Hindlimb muscle (tissue), 1 donor: ENCODE measurements at places on chromosomes 12 and 14. TPM values are rescaled to one million over a fixed set of nuclear protein-coding genes. Genes with fewer than 3 reads are reported as not detected.

DNA sequence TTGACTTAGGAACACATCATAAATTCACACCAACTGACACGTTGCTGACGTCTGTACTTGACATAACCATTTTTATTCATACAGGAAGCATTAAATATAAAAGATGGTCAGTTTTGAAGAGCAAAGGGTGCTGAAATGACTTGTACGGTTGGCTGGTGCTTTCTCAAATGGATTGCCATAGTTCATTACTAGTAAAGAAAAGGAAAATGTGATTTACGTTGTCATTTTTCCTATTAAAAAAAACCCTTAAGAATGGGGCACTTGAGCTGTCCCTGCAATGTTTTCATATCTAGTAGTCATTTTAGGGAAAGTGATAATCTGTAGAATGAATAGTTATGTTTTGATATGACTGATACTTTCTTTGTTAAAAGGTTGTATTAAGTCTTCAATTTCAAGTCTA is 22.5 kb upstream of the MANSC4 start:
- DNase-seq: no peak

DNA sequence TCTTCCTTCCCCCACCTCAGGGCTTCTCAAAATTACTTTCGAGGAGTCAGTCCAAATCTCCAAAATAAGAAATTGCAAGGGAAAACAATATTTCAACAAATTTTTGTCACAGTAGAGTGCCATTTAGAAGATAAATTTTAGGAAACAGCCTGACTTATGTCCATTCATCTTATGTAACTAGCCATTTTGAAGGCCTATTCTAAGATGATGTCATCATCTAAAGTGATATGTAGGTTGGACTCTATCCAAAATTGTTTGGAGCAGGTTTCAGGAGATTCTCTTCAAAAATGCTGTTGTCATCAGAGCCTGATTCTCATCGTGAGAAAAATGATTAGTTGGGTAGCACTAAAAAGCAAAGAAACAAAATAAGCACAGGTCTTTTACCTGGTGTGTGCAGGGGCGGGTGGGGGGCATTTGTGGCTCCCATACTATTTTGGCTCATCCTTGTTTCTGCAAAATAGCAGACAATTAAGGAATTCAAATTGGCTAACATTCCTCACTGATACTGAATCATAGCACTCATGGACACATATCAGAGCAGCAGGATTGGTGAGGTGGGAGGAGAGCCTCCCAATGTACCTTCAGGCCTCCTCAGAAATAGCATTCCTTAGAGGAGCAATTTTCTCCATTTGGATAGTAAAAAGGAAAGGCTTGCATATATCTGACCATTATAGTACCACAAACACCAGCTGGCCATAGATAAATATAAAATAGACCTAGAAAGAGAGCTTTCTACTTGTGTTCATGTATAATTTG is 360.9 kb upstream of the NAV3 start:
- no peak for DNase-seq

- DNase-seq: no peak
These were observed 26.3 kb downstream of the RBM19 start for GRCh38 chr12:113939867-113940266.

DNA sequence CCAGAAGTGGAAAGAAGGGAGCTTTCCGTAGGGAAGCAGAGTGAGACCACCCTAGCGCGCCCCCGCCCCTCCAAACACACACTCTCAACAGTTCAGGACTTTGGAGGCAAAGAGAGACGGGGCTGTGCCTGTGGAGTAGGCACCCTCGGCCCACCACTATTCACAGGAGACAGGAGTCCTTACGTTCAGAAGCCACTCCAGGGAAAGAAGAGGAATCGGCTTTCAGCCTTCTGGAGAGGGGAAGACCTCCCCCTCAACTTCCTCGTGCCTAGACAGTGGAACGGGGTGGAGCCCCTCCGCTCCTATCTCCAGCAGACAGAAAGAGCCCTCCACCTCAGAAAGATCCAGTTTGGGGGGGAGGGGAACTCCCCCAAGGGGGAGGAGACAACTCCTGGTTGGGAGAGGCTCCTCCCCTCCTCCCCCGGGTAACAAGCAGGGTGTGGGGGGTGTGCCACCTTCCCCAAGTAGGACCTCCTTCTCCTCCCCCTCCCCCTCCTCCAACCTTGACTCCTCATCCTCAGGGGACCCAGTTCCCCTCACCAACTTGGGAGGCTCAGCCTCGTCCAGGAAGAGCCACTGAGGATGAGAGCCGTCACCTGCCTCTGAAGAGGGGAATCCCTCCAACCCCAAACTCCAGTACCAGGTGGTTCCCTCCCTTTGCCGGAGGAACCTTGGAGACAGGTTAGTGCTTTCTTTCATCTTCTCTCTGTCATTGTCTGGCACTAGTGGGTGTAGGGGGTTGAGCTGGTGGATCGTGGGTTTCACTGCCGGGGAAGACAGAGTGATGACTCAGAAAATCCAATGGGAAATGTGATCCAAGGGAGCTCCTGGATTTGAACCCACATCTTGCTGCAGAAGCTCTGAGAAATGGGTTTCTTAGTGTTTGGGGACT is 883 bp downstream of the FOXJ2 start:
- peak; percentile 62 for DNase-seq

DNA sequence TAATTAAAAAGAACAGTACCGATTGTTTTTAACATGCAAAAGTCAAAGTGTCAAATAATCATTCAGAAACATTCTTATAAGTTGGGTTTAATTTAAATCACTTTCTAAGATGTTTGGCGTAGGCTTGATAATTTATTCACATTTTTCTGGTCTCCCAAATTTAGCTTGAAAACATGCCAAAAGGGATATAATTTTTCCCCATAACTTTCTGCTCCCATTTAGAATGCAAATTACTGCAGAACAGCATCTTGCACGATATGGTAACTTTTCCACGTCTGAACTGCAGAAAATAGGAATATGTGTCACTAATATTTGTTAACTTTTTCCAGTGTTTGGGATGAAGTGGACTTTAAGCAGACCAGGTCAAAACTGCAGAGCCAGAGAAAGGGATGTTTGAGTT is 1592.4 kb upstream of the SEL1L start:
- no peak for DNase-seq

DNA sequence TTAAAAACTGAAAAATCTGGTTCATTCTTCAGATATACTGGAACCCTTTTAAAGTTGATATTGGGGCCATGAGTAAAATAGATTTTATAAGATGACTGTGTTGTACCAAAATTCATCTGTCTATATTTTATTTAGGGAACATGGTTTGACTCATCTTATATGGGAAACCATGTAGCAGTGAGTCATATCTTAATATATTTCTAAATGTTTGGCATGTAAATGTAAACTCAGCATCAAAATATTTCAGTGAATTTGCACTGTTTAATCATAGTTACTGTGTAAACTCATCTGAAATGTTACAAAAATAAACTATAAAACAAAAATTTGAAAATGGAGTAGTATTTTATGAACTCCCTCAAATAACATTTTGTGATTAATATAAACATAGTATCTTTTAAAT is 14.2 kb downstream of the PTGER2 start:
- DNase-seq: no peak

GRCh38 chr12:117907108-117907689 is 61.6 kb downstream of the KSR2 start:
- no peak for DNase-seq

DNA sequence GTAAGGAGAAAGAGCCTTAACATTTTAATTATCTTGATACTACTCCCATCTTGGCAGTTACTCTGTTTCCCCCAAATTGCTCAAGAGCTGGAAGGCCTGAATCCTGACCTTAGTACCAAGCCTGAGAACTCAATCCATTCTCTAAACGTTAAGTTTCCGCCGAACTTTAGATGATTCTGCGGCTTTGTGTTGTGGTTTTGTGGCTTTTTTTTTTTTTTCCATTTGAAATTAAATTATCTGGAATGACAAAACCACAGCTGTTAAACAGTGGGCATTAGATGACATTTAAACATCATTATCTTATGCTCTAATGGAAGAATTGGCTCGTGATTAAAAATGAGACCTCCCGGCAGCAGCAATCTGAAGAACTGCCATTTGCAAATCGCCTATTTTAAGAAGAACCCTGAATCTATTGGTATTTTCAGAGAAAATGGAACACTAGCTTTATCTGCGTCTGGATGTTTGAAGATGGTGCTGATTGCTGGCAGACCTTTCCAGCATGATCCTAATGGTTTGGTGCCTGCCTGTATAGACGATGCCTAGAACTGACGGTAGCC is 38.4 kb downstream of the TMEM132C start:
- no peak for DNase-seq

GRCh38 chr12:14954269-14954668 is 7.1 kb downstream of the ARHGDIB start:
- no peak for DNase-seq

DNA sequence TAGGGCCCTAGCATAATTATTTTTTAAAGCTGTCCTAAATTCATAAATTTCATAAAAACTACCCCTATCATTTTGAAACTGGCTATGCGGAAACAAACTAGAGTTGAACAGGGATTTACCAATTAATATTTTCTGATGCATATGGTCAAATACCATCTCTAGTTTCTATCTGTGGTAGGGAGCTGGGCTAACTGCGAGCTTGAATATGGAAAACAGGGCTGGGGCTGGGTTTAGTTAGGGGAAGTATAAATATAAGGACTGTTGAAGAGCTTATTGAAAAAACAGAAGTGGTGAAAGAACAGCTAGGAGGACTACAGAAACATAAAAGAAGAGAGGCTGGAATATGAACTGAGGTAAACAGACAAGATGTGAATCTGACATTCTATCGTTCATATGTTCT is 91.8 kb downstream of the SLC38A1 start:
- DNase-seq: no peak

DNA sequence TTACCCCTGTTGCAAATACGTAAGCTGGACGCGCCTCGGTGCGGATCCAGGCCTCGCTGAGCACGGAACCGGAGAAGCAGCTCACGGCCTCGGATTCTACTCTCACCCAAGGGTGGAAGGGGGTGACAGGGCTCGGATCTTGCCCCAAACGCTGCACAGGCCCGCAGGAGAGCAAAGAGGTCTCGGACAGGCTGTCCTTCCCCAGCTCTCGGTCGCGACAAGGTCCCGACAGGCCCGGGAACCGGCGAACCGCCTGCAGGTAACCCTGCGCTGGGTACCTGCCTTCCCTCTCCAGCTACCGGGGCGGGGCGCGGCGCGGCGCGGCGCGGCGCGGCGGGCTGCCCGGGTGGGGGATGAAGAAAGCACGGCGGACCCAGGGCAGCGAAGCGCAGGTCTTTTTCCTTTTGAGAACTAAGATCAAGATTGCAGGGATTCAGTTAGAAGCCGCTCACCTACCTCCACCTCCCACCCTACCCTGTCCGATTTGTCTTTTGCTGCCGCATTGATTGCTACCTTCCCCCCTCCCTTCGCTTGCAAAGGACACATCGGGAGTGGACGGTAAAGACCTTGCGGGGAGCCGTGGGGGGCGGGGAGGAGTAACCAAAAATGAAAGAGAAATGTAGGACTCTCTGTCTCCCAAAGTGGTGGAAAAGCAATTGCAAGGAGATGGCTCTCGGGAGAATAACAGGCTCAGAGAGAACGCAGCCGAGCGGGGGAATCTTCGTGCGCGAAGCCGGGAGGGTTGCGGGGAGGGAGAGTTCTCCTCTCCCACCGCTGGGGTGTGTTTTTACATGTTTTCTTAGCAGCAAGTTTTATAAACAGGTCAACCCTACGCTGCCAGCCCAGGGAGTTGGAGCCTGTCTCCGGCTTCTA is 8.4 kb upstream of the TBX3 start:
- DNase-seq: peak; percentile 36

- DNase-seq: no peak
These were observed 72.2 kb downstream of the R3HDM2 start for GRCh38 chr12:57358646-57359045.

DNA sequence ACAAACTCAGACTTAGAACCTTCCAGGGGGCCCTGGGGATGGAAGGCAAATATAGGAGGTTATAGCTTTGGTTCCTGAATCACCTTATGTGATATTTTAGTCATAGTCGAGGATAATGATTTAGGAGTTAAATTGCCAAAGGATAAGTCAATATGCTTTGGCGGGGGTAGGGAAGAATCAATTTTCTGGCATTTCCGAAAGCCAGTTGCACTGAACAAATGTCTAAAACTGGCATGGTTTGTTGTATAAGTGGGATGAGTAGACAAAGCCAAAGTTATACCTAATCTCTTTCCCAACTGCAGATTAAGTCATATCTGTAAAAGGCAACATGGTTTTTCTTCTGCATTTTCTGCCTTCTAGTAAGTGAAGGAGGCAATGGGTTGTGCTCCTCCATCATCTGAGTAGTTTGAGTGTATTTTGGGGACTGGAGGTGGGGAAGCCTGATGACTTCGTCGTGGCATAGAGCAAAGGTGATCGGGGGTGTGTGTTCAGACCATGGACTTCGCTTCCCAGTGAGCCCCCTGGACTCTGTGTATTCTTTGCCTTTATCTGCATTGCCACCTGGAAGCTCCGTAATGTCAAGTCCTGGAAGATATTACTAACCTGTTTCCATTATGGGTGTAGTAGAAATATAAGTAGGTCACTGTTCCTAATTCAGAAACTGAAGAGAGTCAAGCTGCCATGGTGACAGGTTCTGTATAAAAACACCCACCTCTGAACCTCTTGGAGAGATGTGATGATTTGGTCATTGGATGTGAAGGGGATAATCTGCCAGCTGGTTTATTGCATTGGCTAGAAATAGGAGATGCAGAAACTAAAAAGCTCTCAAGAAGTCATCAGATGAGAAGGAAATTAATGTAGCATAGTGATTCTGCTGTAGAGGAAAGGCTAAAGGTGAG is 24.5 kb downstream of the PPFIBP1 start:
- DNase-seq: no peak

- DNase-seq: peak; percentile 88
These were observed at the start of gene ANO6 for GRCh38 chr12:45215419-45216229. Gene ANO6, plus strand, starts transcription at chr12:45216095. Its CDS starts 227 bp downstream, at chr12:45216322.

DNA sequence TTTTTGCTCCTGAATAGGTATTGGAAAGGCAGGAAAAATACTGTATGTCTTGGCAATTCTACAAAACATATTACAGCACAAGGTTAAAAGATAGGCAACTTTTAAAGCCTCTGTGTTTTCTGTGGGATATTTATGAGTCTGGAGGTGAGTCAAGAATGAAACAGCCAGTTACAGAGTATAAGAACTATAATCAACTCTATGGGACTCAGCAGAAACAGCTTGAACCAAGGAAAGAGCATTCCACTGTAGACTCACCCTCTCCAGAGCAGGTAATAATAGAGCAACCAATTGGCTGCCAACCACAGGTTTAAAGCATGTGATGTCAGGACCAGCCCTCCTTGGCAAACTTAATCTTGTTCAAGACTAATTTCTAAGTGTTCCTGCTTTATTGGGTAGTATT is 100.5 kb upstream of the MDM1 start:
- no peak for DNase-seq

GRCh38 chr12:685388-685787 is 22.1 kb upstream of the NINJ2 start:
- no peak for DNase-seq

- DNase-seq: no peak
These were observed 165.7 kb downstream of the CAND1 start for GRCh38 chr12:67434671-67435370.

GRCh38 chr12:101230547-101230946 is 20.5 kb upstream of the SLC5A8 start:
- no peak for DNase-seq

GRCh38 chr14:96272777-96273473 is 16.9 kb downstream of the BDKRB1 start:
- DNase-seq: no peak

INHBE gene
- polyA plus RNA-seq: 0.90 TPM

PLEKHG7 gene
- 0.85 TPM for polyA plus RNA-seq

EPS8 gene
- polyA plus RNA-seq: 34.5 TPM

PRKD1 gene
- 31.0 TPM for polyA plus RNA-seq

UTP20 gene
- 11.8 TPM for polyA plus RNA-seq

NRIP2 gene
- polyA plus RNA-seq: 6.1 TPM

ITGB7 gene
- polyA plus RNA-seq: 0.76 TPM

ANO2 gene
- polyA plus RNA-seq: 3.9 TPM
